ENCODE measurements at places on chromosomes 2 and 18. TPM values are rescaled to one million over a fixed set of nuclear protein-coding genes. Genes with fewer than 3 reads are reported as not detected.

Gene ALPG
- not detected for total RNA-seq

Gene TEKT4
- total RNA-seq: not detected

Gene RFTN2
- 38.0 TPM for total RNA-seq

Gene AMER3
- not detected for total RNA-seq

Gene POTEC
- not detected for total RNA-seq

Gene LYG1
- 1.3 TPM for total RNA-seq

Gene NIF3L1
- total RNA-seq: 21.6 TPM

Gene PSMA8
- not detected for total RNA-seq

Gene ZNF142
- total RNA-seq: 24.7 TPM

Gene REG1B
- total RNA-seq: not detected
